ENCODE measurements at places on chromosomes 1 and 21. TPM values are rescaled to one million over a fixed set of nuclear protein-coding genes. Genes with fewer than 3 reads are reported as not detected.

- DNase-seq, result no peak
These were observed 64.9 kb downstream of the TAS1R2 start for GRCh38 chr1:18794561-18794960.

DNA sequence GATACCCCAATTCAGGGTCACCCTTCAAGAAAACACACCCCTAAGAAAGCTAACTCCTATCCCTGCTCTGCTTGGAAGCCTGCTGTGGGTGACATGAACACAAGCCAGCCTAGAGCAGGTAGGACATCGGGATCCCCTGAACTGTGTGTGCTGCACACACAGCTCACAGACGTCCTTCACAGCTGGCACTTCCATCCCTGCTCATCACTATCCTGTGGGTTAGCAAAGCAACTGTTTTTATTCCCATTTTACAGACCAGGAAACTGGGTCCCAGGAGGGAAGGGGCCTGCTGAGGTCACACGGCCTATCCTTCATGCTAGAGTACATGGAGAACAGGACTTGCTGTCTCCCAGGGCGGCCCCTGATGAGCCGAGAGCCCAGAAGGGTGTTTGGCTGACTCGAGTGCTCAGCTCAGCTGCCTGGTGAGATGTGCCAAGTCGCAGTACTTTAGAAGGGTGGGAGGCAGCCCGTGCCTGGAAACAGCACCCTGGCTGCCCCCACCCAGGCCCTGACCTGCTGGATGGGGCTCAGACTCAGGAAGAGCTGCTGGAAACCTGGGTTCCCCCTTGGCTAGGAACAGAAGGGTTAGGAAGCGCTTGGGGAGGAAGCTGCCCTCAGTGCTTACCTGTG, 28.3 kb upstream of the BTG2 start:
- DNase-seq, result peak; percentile 36

DNA sequence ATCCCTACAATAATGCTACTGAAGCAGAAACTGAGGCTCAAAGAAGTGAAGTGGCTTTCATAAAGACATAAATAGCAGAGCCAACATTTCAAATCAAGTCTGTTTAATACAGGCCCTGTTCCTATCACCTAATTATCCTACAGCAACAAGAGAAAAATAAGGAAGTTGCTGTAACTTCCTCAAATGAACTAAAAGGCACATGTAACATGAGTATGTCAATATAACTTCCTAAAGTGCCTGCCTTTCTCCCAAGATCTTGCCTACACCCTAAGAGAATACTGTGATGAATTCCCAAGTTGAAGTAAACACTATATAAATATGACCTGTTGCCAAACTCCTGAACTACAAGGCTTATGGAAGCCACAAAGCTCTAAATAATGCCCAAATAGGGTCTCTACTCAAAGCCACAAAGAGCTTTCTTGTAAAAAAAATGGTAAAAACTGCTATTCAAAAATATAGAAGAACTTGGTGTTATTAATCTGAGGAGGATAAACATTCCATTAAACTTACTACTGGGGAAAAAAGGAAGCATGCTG, 8.6 kb downstream of the BEND5 start:
- no peak for DNase-seq

C4BPA gene
- total RNA-seq, result not detected

TBX19 gene
- total RNA-seq, result 6.3 TPM

DNA sequence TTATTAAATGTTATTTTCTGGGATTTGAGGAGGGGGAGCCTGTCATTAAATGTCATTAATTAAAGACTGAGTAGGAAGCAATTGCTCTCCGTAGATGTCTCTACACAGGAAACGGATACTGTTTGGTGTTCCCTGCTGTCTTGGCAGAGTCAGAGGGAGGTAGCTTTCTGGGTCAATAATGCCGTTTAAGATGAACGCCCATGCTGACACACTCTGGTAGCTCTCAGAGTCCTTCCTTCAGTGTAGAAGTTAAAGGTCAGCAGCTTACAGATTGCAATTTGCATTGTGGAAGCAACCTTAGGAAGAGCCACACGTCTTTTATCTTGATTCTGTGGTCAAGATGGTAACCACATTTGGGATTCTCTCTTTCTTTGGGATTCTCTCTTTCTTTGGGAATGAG, 257.5 kb downstream of the KIF26B start:
- no peak for DNase-seq

TAL1 gene
- total RNA-seq, result 0.30 TPM
